ENCODE measurements at places on chromosomes 6 and 20.

DNA sequence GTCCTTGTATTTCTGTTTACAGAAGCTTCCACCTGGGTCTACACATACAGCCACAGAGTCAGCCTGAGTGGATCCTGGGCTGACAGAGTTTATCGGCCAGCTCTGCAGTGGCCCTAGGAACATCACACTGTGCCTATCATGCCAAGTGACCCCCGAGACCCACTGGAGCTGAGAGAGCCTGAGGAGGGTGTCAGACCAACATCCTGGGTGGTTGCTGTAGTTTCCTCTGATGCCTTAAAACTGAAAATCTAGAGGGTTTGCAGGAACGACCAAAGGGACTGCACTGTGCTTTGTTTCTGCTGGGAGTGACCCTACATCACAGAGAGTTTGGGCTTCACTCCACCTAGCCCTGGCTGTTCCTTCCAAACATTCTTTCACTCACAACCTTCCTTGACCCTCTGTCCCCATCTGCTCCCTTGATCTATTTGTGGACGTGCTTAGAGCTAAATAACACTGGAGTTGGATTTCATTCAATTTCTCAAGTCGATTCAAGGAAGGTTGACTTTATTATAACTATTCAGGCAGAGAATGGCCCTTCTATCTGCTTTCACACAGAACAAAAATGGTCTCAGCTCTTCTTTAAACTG is 18.1 kb downstream of the MYLK4 start:
- no peak for DNase-seq

GRCh38 chr6:4958624-4959023 is 45.2 kb downstream of the RPP40 start:
- no peak for DNase-seq

- DNase-seq, result no peak
These were observed 6.6 kb upstream of the SERPINB6 start for GRCh38 chr6:2977799-2978590.

GRCh38 chr6:15435468-15435867 is 189.6 kb downstream of the JARID2 start:
- no peak for DNase-seq

- DNase-seq, result no peak
These were observed 88.0 kb upstream of the RPS6KA2 start for GRCh38 chr6:166715065-166715464.

DNA sequence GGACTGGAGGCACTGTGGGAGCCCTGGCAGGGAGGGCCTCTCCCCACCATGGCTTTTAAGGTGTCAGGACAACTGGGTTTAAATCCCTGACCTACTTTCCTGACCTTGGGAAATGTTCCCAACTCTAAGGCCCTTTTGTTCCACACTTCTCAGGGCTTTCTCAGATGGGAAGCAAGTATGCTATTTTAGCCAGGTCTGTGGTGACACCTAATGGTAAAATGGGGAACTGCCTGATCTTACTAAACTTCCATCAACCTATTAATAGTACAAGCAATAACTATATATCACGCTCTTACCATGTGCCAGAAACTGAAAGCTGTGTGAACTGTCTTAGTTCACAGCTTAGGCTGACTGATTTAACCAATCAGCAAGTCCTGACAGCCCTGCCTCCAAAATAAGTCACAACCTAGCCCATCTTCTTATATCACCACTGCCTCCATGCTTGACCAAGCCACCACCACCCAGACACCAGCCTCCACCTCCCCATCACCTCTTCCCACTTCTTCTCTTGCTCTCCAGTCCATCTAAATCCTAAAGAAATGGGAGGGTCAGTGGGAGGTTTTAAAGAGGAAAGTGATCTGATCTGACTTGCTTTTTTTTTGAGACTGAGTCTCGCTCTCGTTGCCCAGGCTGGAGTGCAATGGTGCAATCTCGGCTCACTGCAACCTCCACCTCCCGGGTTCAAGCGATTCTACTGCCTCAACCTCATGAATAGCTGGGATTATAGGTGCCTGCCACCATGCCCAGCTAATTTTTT is 6.9 kb upstream of the BLCAP start:
- peak; percentile 78 for DNase-seq

GRCh38 chr20:11130554-11131166 is 456.9 kb upstream of the JAG1 start:
- no peak for DNase-seq

DNA sequence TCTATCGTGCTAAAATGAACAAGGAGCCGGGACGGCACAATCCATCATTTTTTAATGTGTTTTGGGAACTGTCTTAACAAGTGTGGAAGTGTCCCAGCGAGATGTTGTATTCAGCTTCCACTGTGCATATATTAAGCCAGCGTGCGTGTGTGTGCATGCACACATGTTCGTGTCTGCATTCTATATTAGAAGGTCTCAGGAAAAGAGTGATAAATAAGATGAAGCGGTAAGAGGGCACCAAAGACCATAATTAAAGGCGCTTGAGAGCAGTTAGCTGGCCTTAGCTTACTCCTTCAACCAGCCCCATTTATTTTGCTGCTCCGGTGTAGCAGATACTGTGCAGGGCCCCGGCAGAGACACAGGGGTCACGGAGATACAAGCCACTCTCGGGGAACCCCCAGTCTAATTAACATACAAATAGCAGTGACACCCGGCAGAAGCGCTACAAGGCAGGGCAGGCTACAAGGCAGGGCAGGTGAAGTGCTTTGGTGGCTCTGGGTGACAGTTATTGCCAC is 206.5 kb upstream of the RREB1 start:
- no peak for DNase-seq

GRCh38 chr6:113695516-113695915 is 161.6 kb upstream of the MARCKS start:
- no peak for DNase-seq

GRCh38 chr20:43914311-43915210 is at the start of gene TOX2:
TOX2 (plus strand) TSS chr20:43914852; CDS start chr20:43914892, 40 bp downstream.
- DNase-seq, result peak; percentile 57

DNA sequence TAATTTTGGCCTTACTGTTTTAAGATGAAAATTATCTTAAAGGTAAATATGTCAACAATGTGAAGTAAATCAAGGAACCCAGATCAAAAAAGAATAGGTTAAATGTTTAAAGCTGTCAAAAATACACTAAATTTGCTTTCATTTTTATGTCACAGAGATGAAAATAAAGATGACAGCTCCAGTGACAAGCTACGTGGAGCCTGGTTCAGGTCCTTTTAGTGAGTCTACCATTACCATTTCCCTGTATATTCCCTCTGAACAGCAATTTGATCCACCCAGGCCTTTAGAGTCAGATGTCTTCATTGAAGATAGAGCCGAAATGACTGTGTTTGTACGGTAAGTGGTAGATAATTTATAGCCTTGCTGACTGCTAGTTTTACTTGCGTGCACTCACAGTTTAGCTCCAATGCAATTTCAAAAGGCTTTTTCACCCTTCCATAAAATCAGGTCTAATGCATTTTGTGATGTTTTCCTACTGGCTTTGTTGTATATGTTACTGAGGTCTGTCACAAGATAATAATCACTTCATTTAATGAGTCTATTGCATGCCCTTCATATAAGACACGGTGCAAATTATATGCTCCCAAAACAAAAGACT is 1.9 kb downstream of the HEBP2 start:
- DNase-seq, result no peak

GRCh38 chr6:2158596-2159271 is 86.7 kb downstream of the GMDS start:
- DNase-seq, result no peak

- DNase-seq, result no peak
These were observed 167.3 kb downstream of the GRM4 start for GRCh38 chr6:33978412-33979150.

DNA sequence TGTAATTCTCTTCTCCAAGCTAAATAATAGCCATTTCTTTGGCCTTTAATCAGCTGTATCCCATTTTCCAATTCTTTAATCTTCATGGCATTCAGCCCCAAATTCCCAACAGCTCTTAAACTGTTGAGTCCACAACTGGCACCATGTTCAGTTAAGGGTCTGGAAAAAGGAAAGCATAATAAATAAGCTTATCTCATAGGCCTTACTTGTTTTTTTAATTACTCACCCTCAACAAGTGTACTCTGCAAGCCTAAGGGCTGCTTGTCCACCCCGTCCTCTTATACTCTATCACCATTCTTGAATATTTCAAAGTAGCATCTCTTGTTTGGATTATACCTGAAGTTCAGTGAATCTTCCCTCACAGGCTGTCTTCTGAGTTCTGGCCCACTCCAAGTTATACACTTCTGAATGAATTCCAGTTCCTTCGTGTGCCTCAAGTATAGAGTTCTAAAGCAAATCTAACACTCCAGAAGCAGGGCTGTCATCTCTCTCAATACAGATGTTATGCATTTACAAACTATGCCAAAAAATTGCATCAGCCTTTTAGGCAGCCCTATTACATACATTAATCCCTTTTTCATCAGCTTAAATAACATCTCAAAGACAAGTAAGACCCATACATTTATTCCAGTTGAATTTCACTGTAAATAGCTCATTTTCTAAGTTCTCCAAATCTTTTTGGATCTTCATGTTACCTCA is 98.7 kb downstream of the COL21A1 start:
- DNase-seq, result no peak

- no peak for DNase-seq
These were observed 34.9 kb upstream of the THBS2 start for GRCh38 chr6:169288591-169288990.

- no peak for DNase-seq
These were observed 262.4 kb upstream of the MARCKS start for GRCh38 chr6:113594726-113595125.

DNA sequence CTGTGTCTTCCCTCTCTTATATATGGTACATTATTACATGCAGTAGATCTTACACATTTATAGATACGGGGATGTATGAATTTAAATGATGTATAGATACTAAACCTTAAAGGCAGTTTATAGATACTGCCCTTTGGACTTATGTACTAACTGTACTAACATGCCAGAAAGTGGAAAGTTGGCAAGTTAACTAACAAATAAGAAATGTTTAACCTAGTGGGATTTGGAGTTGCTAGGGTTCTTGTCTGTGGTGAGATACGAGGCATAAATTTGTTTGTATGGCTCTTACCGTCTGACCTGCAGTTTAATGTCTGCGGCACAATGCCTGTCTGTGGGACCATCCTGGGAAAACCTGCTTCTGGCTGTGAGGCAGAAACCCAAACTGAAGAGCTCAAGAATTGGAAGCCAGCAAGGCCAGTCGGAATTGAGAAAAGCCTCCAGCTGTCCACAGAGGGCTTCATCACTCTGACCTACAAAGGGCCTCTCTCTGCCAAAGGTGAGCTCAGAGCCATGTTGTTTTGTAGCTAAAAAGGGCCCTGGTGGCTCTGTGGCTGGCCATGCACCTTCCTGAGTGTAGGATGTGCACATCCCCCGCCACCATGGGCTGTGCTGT is 62.9 kb upstream of the SLC22A1 start:
- DNase-seq, result no peak

All from CD4-positive, alpha-beta T cell treated with Interleukin-1 beta for 1 hour (primary cell).